ENCODE measurements at places on chromosomes 1 and 21. TPM values are rescaled to one million over a fixed set of nuclear protein-coding genes. Genes with fewer than 3 reads are reported as not detected.

The RAB42 gene
- total RNA-seq = 0.81 TPM

The RNASEL gene
- 6.5 TPM for total RNA-seq

The ADAMTS5 gene
- under 0.01 TPM for total RNA-seq

The TMEM200B gene
- total RNA-seq = 1.6 TPM

The DMBX1 gene
- not detected for total RNA-seq
